ENCODE measurements at places on chromosomes 12 and 14. TPM values are rescaled to one million over a fixed set of nuclear protein-coding genes. Genes with fewer than 3 reads are reported as not detected.
A peak's percentile ranks its signal among the peaks of the same experiment; 100 is the strongest.

The AKAP5 gene
- total RNA-seq, result 0.08 TPM

The KLHL33 gene
- not detected for total RNA-seq

The MSRB3 gene
- 11.1 TPM for total RNA-seq

The ISCU gene
- 146 TPM for total RNA-seq

The TCL1B gene
- total RNA-seq, result not detected

The CELA1 gene
- not detected for total RNA-seq

The CPSF6 gene
- total RNA-seq, result 54.2 TPM

The PIANP gene
- not detected for total RNA-seq

The XRCC3 gene
- total RNA-seq, result 19.0 TPM

The ARHGAP5 gene
- 125 TPM for total RNA-seq

The CAPZA3 gene
- not detected for total RNA-seq

The MMP19 gene
- total RNA-seq, result 4.6 TPM

The CISTR gene
- not detected for total RNA-seq

DNA sequence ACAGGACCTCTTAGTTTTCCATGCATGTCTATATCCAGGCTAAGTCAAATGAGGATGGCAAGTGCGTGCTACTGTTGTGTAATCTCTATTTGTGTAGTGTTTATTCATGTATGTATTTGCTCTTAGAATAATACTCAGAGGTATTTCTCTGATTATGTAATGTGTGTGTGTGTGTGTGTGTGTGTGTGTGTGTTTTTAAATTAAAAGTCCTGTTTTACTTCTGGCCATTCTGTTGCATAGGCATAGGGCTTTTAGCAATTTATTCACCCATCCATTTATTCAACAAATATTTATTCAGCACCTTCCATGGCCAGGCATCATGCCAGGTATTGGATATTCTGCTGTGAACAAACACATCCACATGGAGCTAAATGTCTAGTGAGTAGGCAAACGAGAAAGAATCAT is 63.5 kb downstream of the PELI2 start:
- H3K27me3 ChIP-seq, result no peaks in the 10 kb centered on the region
- no peaks in the 10 kb centered on the region for H3K36me3 ChIP-seq
- no peak for DNase-seq
- no peak overlapping the region for H3K4me3 ChIP-seq

DNA sequence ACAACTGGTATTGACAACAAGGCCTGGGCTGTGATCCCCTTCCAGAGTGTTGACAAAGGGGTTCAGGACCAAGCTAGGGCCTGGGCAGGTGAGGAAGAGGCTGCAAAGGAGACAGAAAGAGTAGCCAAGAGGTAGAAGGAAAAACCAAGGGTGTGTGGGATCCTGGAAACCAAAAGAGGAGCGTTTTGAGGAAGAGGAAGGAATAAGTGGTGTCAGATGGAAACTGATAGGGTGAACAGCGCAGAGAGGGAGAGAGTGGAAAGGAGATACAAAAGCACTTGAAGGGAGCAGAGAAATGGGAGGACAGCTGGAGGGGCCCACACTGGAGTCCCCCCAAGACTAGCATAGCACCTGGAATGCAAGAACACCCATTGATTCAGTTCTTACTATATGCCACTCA is 8.3 kb upstream of the HVCN1 start:
- peaks cover 7% of the 10 kb centered on the region for H3K4me1 ChIP-seq
- no peaks in the 10 kb centered on the region for H3K36me3 ChIP-seq
- no peaks in the 10 kb centered on the region for H3K27me3 ChIP-seq
- DNase-seq, result no peak
- no peak overlapping the region for H3K4me3 ChIP-seq
- no peak overlapping the region for H3K27ac ChIP-seq

DNA sequence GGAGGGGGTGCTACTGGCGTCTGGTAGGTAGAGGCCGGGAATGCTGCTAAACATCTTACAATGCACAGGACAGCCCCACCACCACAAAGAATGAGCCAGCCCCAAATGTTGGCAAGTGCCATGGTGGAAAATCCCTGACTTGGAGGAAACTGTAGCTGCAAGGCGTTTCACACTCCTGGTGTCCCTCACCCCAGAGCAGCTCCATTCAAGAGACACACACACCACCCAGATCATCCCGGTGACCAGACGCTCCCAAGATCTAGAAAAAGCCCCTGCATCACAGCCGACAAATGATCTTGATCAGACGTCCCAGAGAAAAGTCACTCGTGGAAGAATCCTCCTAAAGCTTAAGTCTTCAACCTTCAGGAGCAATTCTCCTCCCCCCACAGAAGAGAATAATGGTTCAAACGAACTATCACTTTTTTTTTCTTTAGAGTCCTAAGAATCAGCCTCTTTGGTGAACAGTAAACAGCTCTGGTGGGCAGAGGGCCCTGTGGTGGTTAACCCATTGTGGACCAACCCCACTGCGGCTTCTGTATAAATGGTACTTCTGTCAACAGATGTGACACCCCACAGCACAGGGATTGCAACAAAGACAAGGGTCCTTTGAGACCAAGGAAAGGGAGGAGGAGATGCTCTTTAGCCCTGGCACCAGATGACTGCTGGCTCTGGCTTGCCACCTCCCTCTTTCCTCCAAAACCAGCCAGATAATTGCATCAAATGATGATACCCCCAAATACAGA is 2.7 kb downstream of the GLTP start:
- H3K4me1 ChIP-seq, result peaks cover 72% of the 10 kb centered on the region
- H3K27ac ChIP-seq, result peak overlapping the region; percentile 90
- DNase-seq, result no peak
- no peaks in the 10 kb centered on the region for H3K36me3 ChIP-seq

DNA sequence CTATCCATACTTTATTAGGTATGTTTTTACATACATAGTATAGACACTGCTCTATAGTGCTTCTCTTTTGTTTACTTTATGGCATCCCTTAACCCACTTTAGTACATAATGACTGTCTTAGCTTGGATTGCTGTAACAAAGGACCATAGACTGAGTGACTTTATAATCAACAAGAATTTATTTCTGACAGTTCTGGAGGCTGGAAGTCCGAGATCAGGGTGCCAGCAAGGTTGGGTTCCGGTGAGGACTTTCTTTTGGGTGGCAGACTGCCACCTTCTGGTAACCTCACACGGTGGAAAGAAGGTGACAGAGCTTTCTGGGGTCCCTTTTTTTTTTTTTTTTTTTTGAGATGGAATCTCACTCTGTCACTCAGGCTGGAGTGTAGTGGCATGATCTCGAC is 48.6 kb upstream of the PPM1H start:
- H3K27ac ChIP-seq, result no peak overlapping the region
- H3K36me3 ChIP-seq, result no peaks in the 10 kb centered on the region
- no peak for DNase-seq
- H3K27me3 ChIP-seq, result no peaks in the 10 kb centered on the region
- no peak overlapping the region for H3K4me3 ChIP-seq

- H3K27ac ChIP-seq, result no peak overlapping the region
- no peaks in the 10 kb centered on the region for H3K4me1 ChIP-seq
- no peaks in the 10 kb centered on the region for H3K27me3 ChIP-seq
- H3K36me3 ChIP-seq, result no peaks in the 10 kb centered on the region
These were observed 92.6 kb downstream of the EMP1 start for GRCh38 chr12:13288937-13289652.

DNA sequence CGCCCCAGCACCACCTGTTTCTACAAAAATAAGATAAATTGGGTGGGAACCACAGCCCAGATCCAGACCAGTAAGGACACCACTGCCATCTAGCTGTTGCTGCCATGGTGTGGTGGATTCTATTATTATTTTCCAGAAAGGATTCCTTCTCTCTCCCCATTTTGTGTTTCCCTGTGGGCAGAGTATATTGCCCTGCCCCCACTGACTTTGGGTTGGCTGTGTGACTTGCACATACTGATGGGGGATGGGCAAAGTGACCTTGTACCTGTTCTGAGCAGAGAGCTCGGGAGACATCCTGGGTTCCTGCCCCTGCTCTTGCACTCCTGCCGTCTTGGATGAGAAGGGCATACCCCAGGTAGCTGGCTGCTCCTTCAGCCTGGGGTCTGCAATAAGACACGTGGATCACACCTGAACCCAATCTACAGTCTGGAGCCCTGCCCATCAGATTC is 24.3 kb downstream of the MOAP1 start:
- H3K4me1 ChIP-seq, result no peaks in the 10 kb centered on the region
- no peaks in the 10 kb centered on the region for H3K36me3 ChIP-seq
- no peak for DNase-seq
- H3K4me3 ChIP-seq, result no peak overlapping the region

DNA sequence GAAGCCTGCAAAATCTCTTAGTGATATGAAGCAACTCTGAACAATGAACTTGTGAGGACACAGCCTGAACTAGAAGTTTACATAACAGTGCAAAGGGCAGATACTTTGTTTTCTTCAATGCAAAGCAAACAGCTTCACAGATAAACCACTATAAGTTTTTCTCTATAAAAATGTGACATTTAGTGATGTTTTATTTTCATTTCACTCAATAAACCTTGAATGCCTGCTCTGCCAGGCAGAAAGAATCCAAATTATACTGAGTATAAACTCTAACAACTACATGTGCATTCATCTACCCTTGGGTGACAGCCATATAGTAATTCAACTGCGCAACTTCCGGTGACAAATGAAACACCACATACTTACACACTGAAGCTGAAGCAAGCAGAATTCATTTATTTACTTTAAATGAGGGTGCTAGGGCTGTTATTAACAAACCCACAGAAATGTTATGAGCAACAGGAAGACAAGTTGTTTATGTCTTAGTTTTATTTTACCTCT is 10.3 kb downstream of the DCP1B start:
- H3K4me3 ChIP-seq, result no peak overlapping the region
- H3K36me3 ChIP-seq, result peaks cover 47% of the 10 kb centered on the region
- H3K4me1 ChIP-seq, result no peaks in the 10 kb centered on the region
- H3K27me3 ChIP-seq, result no peaks in the 10 kb centered on the region

DNA sequence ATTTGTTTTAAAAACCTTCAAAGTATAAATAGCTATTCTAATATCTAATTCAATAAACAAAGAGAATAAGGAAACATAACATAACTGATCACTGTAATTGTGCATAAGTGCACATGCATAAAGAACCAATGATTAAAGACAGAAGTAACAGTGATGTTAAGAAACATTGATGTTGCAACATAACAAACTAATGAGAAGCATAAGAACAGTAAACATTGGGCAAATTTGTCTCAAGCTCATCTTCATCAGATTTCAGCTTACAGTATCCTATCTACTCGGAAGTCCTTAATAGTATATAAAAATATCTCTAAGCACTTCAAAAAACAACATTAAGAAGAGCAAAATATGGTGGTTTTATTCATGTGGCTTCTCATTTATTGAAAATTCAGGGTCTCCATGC is 97.6 kb downstream of the GARIN6 start:
- H3K4me3 ChIP-seq, result no peak overlapping the region
- H3K27me3 ChIP-seq, result no peaks in the 10 kb centered on the region
- no peak for DNase-seq
- no peak overlapping the region for H3K27ac ChIP-seq

DNA sequence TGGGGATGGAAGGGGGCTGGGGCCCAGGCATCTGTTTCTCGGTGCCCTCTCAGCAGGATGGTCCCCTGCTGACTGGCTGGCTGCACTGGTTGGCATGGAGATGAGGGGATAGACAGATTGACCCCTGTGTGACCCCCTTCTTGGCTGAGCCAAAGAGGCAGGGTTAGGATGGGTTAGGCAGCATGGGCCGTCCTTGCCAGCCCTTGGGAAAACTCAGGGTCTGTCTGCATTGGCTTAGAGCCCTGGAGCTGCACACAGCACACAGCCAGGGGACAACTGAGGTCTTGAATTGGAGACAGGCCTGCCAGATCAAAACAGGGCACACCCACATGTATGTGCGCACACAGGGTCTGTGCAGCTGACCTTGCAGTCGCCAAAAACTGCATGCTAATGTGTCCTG is 11.2 kb upstream of the LRP1-AS start:
- DNase-seq, result no peak
- no peaks in the 10 kb centered on the region for H3K27me3 ChIP-seq
- H3K36me3 ChIP-seq, result peaks cover 80% of the 10 kb centered on the region
- H3K27ac ChIP-seq, result peak overlapping the region; percentile 9
- H3K4me3 ChIP-seq, result no peak overlapping the region

DNA sequence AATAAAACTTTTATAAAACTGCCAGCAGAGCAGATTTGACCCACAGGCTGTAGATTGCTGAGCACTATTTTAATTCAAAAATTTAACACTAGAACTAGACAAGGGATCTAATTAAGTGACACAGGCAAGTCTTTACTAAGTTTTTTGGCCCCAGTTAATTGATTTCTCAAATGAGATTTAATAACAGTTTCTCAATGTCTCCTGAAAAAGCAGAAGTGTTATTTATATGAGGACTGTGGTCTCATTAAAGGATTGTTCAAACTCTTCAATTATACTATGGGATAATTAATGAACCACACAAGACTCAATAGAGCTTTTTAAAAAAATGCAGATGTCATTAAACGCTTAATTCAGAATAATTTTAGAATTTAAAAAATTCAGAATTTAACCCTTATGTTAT is 1.9 kb downstream of the HEATR5A start:
- no peak overlapping the region for H3K27ac ChIP-seq
- H3K4me1 ChIP-seq, result peaks cover 42% of the 10 kb centered on the region
- DNase-seq, result no peak
- no peaks in the 10 kb centered on the region for H3K36me3 ChIP-seq

- no peaks in the 10 kb centered on the region for H3K27me3 ChIP-seq
- H3K4me3 ChIP-seq, result no peak overlapping the region
- H3K4me1 ChIP-seq, result no peaks in the 10 kb centered on the region
- H3K27ac ChIP-seq, result no peak overlapping the region
- H3K36me3 ChIP-seq, result no peaks in the 10 kb centered on the region
These were observed 250.0 kb downstream of the MED13L start for GRCh38 chr12:116027551-116027821.

DNA sequence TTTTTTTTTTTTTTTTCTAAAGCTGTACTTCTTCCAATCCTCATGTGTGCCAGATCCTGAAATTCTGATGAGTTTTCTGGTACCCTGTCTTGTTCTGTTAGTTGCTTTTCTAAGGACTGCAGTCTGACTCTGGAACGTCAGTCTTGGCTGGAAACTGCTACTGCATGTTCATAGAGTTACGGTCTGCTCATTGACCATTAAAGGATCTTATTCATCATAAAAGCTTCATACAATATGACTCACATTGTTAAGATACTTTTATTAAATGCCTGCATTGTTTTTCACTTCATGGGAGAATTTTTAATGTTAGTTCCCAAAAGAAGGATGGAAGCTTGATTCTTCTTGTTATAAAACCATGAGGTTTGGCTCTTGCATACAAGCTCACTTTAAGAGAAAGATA is 233.6 kb downstream of the SYT10 start:
- H3K4me1 ChIP-seq, result no peaks in the 10 kb centered on the region
- no peak overlapping the region for H3K27ac ChIP-seq
- no peaks in the 10 kb centered on the region for H3K27me3 ChIP-seq
- no peak for DNase-seq

DNA sequence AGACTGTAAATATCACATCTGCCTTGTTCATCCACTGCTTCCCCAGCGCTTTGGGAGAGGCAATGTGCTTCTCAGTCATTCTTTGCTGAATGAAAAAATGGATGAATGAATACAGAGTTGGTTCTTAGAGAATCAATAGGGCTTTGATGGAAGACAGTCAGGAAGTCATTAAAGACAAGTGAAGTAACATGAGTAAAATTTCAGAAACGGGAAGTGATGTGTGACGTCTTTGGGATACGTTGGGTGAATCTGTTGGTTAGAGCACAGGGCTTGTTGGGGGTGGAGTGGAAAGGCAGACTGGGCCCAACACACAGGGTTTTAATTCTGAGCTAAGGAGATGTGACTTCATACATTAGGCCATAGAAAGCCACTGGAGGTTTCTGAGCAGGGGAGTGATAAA is 39.0 kb upstream of the NRXN3 start:
- no peak overlapping the region for H3K27ac ChIP-seq
- DNase-seq, result no peak
- H3K36me3 ChIP-seq, result no peaks in the 10 kb centered on the region
- no peak overlapping the region for H3K4me3 ChIP-seq
- no peaks in the 10 kb centered on the region for H3K27me3 ChIP-seq

Data from suprapubic skin (tissue), 4 donors.